ENCODE measurements at places on chromosomes 1 and 21. TPM values are rescaled to one million over a fixed set of nuclear protein-coding genes. Genes with fewer than 3 reads are reported as not detected.

DNA sequence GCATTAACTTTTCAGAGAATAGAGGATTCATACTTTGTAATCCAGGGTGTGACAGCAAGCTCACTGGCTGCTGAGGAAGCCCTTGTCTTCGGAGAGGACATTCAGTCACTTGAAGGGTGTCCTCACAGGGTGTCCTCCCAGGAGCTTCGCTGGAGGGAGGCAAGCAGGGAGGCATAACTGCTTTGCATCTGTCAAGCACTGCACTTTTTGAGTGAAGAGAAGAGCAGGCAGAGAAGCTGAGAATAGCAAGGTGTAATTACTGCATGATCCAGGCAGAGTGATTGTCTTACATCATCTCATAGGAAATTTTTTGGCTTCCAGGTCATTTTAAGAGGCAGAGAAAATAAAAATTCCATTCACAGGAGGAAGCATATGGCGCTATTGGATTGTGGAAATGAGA lies 232.5 kb upstream of the ZP4 start:
- no peak for DNase-seq

DNA sequence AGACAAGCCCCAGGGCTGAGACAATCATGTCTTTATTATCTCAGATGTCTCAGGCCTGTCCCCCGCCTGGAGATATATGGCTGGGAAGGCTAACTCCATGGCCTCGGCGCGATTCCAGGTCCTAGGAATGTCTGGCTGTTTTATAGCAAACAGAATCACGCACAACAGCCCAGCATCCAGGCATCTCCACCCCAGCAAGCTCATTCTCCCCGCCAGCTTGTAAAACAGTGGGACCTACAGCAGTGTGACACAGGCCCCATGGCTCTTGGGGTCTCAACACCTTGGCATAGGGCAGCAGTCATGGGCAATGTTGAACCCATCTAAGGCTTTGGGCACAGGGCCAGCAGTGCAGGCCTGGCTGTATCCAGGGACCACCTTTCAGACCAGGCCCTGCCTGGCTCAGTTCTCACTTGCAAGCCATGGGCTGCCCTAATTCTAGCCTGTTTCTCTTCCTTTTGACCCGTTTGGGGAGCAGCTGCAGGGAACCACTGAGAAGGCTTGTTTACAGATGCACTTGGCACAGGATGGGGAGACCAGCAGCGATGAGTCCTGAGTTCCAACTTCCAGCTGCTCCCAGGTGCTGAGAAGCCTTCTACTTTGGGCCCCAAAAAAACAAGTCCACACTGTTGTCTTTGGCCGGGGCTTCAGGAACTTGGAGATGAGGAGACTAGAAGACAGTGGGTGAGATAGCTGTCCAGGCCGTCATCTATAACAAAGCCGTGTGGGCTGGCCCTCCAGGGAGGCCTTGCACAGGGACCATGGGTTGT lies 34.4 kb downstream of the WNT4 start:
- DNase-seq: peak; percentile 32

DNA sequence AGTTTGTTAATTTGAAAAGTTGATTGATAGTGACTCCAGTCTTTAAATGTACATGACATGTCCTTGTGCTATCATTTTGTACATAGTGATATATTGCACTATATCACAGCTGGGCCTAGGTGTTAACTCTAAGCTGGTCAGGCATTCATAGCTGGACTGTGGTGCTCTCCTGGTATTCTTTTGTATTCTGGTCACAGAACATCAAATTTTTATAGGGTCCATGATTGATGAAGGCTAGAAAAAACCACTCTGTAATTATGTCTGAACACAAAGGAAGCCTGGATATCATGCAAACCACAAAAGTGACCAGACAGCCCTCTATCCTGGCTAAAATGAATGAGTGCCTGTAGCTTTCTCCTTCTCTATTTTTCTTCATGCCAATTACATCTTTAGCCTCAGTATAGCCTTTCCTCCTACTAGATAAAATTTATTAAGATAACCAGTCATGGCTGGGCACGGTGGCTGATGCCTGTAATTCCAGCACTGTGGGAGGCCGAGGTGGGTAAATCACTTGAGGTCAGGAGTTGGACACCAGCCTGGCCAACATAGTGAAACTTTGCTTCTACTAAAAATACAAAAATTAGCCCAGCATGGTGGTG lies 134.9 kb upstream of the B3GALT2 start:
- no peak for DNase-seq

- no peak for DNase-seq
Measured at GRCh38 chr1:184535191-184535970, 148.6 kb downstream of the C1orf21 start.

DNA sequence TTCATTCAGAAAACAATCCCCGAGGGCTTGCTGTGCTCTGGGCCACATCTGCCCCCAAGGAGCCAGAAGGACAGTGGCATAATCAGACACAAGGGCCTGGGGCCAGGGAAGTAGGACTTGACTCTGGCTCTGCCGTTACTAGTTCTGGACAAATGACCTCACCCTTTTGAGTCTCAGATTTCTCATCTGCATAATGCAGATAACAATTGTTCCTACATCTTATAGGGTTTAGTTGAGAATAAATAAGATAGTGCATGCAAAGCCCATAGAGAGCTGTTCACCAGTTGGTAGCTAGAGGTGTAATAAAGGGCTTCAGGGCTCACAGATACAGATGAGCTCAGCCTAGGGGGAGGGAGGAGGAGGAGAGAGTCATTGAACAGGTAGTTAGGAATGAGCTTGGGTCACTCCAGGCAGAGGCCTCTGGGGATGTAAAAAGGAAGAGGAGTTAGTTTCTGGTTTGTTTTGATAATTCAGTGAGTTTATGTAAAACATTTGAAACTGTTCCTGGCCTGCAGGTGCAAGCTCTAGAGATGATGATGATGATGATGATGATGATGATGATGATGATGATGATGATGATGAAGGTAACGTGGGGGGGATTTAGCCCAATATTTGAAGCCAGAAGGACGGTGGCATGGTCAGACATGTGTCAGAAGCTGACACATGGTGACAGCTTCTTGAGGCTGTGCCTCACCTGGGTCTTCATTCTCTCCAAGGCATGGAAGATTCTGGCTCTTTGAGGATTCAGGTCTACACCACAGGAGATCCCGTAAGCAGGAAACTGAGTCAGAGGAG lies 858 bp downstream of the LACTBL1 start:
- DNase-seq: peak; percentile 51

DNA sequence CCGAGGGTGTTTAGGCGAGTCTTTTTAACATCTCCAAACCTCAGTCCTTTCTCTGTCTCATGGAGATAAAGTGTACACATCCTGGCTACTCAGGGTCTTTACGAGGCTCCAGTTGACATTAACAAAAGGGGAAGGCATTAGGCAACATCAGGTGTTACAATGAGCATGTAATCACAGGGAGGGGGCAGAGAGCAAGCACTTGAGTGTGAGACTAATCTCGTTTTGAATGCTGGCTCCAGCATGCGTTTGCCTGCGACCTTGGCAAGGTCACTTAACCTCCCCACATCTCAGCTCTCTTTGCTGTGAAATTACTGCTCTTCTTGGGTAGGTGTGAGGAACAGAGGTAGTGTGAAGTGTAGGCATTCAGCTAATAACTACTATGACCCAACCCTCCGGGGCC lies 3.1 kb downstream of the TNNT2 start:
- no peak for DNase-seq

- peak; percentile 83 for DNase-seq
Measured at GRCh38 chr1:28329395-28330153, 734 bp downstream of the MED18 start.

- DNase-seq: no peak
Measured at GRCh38 chr1:2801046-2801445, 447 bp downstream of the TTC34 start.

GRCh38 chr1:95116580-95117206 lies 462 bp upstream of the TLCD4 start:
- DNase-seq: peak; percentile 90

DNA sequence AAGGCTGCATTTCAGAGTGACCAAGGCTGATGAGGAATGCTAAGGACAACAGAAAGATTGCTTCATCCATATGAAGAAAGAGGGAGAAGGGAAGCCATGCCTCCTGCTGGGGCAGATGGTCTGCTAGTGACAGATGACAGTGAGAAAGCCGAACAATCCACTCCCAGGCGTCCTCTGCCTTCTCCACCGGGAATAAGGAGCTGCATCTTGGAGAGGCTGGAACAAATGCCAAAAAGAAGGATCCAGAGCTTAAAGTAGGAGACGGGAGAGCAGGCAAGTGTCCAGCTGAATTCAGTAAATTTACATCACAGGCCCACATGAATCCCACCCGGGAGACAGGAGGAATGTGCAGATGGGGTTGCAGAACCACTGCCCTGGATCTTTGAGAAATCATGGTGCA lies 33.4 kb downstream of the DDX20 start:
- DNase-seq: peak; percentile 41

PPFIA4 gene
- total RNA-seq: 4.3 TPM

C4BPA gene
- total RNA-seq: not detected

GIPC2 gene
- total RNA-seq: 0.79 TPM

MAP3K21 gene
- total RNA-seq: 15.4 TPM

Measured in endodermal cell (in vitro differentiated cells).